ENCODE measurements at places on chromosomes 13 and 19.

DNA sequence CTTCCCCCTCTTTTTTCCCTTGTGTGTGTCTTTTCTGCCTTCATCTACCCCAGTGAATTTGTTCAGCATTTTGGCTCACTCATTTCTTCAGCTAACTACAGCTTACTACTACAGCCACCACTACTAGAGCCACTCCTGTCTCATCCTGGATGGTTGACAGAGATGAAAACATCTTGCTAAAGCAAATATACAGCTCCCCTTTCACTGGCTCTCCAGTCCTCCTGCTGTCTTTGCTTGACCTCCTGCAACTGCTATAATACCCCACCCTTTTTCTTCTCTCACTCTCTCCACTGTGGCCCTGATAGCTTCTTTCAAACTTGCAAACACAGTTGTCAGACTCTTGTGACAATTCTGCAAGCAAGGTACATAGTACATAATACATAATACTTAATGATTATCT, 523.6 kb downstream of the DCT start:
- no peak for DNase-seq

GRCh38 chr19:57949296-57949695, 1.8 kb upstream of the ZNF256 start:
- DNase-seq, result no peak

DNA sequence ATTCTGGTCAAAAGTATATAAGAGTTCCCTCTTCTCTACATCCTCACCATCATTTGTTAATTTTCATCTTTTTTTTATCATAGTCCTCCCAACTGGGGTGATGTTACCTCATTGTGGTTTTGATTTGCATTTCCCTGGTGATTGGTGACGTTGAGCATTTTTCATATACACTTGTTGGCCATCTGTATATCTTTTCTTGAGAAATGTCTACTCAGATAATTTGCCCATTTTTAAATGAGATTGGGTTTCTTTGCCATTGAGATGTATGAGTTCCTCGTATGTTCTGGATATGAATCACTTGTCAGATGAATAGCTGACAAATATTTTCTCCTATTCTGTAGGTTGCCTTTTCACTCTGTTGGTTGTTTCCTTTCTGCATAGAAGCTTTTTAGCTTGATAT, 2.4 kb downstream of the CD33 start:
- DNase-seq, result no peak

DNA sequence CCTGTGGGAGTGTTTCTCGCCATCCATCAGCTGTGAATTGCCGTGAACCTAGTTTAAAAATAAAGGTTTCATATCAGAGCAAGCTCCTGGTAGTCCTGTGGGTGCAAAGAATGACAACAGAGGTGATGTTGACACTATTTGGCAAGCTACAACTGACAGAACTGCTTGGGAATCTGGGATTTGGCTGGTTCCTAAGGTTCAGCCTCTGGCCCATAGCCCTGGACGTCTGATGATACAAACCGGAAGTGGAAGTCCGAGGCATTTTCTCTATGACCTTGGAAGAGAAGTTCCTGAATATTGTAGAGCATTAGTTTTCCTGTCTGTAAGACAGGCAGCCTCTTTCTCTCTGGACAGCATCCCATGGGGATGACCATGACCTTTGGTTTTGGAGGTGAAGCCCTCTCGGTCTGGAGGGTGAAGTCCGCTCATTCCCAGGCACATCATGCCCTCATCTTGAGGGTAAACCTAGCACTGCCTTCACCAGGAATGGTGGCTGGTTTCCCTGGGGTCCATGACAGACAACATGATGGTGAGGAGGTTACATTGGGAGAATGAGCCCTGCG, 29.1 kb downstream of the GATAD2A start:
- DNase-seq, result no peak

DNA sequence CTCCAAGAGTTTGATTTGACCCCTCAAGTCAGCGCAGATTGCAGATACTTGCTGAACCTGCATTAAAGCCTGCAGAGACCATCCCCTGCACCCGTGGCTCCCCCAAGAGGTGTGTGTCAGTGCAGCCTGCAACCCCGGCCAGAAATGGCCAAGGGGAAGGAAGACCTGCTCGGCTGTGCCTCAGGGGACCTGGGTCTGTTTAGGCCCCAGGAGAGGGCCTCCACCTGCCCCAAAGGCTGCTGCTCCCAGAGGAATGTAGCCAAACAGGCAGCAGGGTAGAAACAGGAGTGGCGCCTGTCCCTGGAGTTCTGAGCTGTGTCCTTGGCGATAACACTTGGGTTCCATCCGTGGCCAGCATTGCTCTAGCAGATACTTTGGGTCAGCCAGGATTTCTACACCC, 8.0 kb downstream of the POP4 start:
- no peak for DNase-seq

- DNase-seq, result peak; percentile 55
Measured at GRCh38 chr19:14536926-14537692, 7.7 kb downstream of the TECR start.

Data from activated T-cell treated with anti-CD3 and anti-CD28 coated beads, Interleukin-2, amount 50 U/mL, for 72 hours (primary cell).